CD4-positive, alpha-beta T cell treated with Interleukin-4 for 4 hours (primary cell): ENCODE measurements at places on chromosomes 2 and 18.

DNA sequence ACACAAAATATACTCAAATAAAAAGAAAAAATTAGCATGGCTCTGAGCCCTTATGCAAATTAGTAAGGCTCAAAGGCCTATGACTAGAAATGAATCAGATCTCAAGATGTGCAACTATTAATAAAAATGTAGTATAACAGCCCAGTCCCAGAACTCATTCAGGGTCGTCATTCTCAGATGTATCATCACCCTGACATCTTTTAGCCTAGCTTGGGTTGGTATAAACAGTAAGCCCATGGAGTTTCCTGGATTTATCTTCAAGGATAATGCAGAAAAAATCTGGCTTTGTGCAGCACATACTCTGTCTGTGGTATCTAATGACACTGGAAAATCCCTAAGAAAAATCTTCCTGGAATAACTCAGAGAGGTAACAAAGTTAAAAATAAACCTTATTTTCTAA, 239.3 kb downstream of the ZNF385B start:
- no peak for DNase-seq

DNA sequence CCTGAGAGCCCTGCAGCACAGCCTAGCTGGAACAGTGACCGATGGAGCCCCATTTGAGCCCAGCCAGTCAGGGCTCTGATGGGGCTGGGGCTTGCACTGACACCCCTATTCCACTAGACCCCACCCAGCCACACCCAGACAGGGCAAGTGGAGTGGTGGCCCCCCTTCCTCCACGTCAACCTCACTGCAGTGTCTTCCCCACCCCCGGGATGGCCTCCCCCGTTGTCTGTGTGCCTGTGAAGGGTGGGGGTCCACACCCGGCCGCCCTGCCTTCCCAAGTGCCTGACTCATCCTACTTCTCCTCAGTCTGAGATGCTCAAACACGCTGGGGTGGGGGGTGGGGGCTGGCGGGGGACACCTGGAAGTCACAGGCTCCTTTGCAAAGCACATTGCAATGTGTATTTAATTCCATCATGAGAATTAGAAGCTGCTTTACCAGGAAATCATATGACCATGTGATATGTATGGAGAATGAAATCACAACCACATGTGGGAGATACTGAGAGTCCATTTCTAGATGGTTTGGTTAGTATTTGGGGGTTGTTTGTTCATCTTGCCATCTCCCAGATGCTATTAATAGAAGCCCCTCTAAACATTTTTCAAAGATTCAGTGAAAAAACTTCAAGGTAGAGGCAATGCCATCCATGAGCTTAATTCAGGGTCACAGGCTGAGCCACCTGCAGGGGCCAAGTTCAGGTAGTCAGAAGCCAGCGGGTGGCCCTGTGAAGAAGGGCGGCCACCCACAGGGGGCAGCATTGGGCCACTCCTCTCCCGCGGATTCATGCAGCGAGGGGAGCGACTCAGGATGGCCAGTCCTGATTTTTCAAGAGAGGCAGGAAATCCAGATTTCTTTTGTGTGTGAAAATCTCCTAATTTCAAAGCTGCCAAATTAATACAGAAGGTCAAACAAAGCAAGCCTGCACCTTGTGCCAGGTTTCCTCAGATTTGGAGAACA, 22.7 kb upstream of the GMPPA start:
- peak; percentile 41 for DNase-seq

- no peak for DNase-seq
These were observed 28.1 kb upstream of the INPP4A start for GRCh38 chr2:98416383-98417159.

GRCh38 chr2:197596766-197597165, 78.6 kb downstream of the RFTN2 start:
- no peak for DNase-seq

GRCh38 chr2:191253476-191253875, 8.3 kb downstream of the MYO1B start:
- DNase-seq: no peak

DNA sequence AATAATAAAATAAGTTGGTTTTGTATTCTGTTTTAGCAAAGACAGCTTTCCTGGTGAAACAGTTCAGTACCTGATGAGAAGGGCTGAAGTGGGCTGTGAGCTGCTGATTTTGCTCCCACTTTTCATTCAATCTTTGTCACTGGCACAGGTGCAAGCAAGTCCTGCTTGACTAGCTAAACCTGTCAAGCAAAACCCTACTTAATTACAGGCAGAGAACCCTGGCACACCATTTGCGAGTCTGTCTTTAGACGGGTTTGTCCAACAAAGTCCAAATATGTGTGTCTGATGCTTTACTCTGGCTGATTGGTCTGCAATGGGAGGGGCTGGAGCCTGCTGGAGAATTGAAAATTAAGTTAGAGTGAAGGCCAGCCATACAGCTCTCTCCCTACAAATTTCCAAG, 267.2 kb downstream of the EPHA4 start:
- DNase-seq: no peak

DNA sequence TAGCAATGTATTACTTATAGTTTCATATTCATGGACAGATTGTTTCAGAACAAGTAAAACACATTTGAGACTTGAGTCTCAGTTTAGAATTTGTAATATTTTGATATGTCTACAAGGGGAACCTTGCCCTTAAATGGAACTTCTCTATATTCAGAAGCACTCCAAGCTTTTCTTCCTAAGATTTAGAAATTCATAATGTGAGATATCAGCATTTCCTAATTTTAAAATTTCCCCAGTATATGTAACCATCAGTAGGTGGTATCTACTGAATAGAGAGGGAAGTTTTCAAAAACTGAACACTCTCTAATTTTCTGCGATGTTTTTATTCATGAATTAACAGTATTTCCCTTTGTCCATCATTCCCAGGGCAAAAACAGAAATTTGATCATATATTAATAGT, 7.6 kb downstream of the ANKRD62 start:
- no peak for DNase-seq

- no peak for DNase-seq
These were observed 55.2 kb upstream of the STON1 start for GRCh38 chr2:48474574-48475298.

- DNase-seq: no peak
These were observed 109.4 kb upstream of the SERTAD2 start for GRCh38 chr2:64763126-64763525.

DNA sequence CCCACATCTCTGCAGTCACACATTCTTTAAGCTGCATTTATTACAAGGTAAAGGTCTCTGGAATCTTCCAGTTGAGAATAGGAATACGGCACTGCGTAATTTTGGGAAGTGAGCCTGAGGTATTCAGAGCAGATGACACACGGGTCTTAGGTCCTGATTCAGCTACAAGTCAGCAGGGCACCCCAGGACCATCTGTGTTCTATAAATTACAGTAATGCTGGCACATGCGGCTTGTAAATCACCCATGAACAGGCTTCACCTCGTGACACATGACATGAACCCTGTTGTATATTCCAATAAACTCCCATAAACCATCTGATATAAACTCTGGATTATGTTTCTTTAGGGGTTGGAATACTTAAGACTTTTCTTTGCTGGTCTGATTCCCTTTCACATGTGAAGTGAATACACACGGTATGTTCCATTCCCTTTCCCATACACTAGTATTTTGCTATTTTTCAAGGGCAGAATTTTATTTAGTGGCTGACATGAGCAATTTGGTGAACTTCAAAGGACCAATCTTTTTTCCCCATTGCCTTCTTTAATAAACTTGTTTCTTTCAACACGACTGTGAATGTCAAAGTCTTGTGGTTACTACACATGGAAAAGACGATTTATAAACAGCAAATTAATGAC, 298.6 kb downstream of the MEIS1 start:
- DNase-seq: no peak

DNA sequence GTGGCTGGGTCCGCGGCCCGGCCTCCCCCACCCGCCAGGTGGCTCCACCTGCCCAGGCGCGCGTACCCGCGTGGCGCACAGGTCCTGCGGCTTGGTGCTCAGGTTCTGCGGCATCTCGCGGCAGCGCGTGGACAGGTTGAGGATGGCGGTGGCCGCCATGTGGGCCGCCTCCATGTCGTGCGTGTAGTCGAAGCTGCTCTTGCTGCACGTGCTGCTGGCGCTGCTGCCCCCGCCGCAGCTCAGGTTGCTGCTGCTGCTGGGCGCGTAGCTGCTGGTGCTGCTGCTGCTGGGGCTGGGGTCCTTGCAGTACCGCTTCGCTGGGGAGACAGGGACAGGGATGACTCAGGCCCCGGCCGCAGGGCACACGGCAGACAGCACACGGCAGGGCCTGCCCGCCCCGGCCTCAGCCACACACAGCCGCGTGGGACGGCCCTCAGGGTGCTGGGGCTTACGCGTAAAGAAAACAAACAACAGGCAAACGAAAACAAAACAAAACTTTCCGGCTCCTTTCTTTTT, 147.7 kb upstream of the PXDN start:
- no peak for DNase-seq

GRCh38 chr18:48813833-48814489, 136.8 kb downstream of the SMAD7 start:
- DNase-seq: peak; percentile 95

DNA sequence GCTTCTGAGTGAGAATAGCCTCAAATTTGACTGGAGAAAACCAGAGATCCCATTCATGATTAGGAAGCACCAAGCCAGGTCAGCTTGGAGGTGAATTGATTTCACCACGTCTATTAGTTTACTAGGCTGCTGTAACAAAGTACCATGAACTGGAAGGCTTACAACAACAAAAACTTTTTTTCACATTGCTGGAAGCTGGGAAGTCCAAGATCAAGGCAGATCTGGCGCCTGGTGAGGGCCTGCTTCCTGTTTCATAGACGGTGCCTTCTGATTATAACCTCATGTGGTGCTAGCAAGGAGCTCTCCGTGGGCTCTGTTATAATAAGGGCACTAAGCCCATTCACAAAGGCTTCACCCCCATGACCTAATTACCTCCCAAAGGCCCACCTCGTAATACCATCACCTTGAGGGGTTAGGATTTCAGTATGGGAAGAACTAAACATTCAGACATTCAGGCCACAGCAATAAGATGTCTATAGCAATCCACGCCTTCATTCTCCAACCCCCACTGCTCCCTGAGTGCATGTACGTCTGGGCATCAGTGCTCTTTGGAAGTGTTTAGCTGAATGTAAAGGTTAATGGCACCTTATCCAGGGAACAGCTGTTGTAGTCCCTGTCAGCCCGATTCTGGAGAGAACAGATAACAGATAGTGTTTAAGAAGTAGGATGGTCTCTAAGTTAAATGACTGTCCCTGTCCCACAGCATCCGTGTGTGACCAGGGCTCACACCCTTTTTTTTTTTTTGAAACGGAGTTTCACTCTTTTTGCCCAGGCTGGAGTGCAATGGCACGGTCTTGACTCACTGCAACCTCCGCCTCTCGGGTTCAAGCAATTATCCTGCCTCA, 89.2 kb downstream of the SOCS6 start:
- no peak for DNase-seq

DNA sequence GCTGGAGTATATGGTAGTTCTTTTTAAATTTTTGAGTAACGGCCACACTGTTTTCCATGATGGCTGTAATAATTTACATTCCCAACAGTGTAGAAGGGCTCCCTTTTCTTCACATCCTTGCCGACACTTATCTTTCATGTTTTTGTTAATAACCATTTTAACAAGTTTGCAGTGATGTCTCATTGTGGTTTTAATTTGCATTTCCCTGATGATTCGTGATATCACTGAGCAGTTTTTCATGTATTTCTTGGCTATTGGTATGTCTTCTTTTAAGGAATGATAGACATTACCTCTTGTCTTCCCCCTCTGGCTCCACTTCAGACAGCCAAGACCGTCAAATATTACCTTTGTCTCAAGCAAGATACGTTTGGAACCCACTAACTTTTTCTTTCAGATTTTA, 371.1 kb upstream of the NRP2 start:
- no peak for DNase-seq

DNA sequence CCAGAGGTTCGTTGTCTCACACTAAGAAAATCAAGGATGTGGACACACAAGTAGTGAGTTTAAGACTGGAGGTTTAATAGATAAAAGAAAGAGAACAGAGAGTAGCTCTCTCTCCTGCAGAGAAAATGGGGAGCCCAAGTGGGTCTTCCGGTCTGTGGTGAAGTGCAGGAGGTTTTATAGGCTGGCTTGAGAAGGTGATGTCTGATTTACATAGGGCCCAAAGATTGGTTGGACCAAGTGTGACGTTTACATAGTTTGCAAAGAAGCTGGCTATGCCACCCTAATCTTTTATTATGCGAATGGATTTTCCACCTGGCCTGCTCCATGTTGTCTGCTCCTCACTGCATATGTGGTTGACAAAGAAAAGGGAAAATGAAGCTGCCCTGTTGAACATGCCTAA, 430.4 kb upstream of the TRIB2 start:
- DNase-seq: no peak

DNA sequence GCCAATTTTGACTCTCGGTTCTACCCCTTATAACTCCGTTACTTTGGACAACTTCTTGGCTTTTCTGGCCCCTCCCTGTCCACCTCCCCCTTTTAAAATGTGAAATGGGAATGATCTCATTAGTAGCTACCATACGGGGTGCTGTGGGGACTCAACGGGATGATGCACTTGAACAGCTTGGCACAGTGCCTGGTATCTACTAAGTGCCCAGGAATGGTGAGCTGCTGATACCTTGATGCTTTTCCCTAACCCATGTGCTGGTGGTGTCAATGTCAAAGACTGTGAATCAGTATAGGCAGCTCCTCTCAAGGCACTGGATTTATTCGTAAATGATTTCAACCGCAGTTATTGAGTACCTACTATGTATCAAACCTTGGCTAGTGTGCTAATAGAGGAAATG, 204.2 kb downstream of the LOXHD1 start:
- no peak for DNase-seq

DNA sequence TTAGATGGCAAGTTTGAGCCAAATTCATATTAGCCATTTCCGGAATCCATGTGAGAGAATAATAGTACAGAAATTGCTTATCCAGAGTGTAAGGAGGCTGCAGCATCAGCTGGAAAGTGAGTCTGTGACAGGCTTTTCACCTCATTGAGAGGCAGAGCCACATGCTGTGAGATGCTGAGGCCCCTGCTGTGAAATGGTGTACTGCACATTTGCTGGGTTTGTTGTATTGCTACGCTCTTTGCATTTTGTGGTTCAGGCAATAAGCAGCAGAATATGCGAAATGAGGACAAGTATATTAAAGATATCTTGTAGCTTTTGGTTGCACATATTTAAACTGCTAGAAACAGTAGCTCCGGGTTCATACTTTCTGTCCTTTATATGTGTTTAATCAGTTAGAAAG, 37.0 kb downstream of the NABP1 start:
- no peak for DNase-seq

GRCh38 chr18:62996566-62996965, 281.2 kb downstream of the PHLPP1 start:
- DNase-seq: no peak

- no peak for DNase-seq
These were observed 55.7 kb downstream of the LOXHD1 start for GRCh38 chr18:46601141-46601805.

- DNase-seq: no peak
These were observed 31.4 kb downstream of the GAREM1 start for GRCh38 chr18:32439241-32439640.
